ENCODE measurements at places on chromosomes 2 and 18. TPM values are rescaled to one million over a fixed set of nuclear protein-coding genes. Genes with fewer than 3 reads are reported as not detected.

GREB1 gene
- total RNA-seq, result 0.39 TPM

FOXD4L1 gene
- total RNA-seq, result 0.07 TPM

AFF3 gene
- 2.6 TPM for total RNA-seq

ERCC3 gene
- total RNA-seq, result 40.0 TPM

KLHL41 gene
- total RNA-seq, result not detected

GRCh38 chr2:233419602-233420391 is 65.5 kb downstream of the DGKD start:
- DNase-seq, result no peak

DNA sequence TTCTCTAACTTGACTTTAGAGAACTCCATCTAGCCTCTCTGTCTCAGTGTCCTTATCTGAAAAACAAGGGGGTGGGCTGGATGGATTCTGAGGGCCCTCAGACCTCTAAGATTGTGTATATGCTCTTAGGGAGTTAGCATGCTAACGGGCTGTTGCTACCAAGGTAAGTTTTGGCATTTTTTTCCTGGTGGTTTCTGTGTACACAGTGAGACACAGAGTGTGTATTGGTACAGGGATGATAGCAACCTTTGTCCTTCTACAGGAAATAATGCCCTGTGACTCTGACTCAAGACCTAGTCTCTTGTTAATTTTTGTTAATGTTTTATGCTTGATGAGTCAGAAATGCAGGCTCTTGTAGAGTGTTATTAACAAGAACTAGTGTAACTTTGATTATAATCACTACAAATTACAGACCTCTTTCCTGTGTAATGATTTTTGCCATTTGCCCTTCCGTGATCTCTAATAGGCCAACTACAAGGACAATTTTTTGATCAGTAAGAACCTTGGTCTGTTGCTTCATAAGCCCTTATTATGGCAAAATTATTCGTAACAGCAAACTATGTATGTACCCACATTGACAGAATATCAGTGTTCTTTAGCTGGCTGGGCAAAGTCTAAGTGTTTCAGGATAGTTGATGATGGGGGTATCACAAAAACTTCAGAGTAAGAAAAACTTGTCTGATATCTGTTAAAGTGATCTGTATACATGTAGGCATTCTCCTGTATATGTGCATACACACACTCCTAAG is 89.7 kb downstream of the SPTBN1 start:
- peak; percentile 85 for DNase-seq

- DNase-seq, result peak; percentile 61
These were observed 16.3 kb downstream of the NRP2 start for GRCh38 chr2:205698286-205699268.
